ENCODE measurements at places on chromosomes 7 and 10.

- no peak for DNase-seq
These were observed 277.7 kb upstream of the KAT6B start for GRCh38 chr10:74548676-74549075.

GRCh38 chr7:158902427-158902826, 46.1 kb downstream of the DYNC2I1 start:
- DNase-seq: no peak

GRCh38 chr7:130417213-130417612, 23.6 kb downstream of the CEP41 start:
- no peak for DNase-seq

- peak; percentile 48 for DNase-seq
These were observed 6.7 kb downstream of the DDC start for GRCh38 chr7:50558294-50559053.

DNA sequence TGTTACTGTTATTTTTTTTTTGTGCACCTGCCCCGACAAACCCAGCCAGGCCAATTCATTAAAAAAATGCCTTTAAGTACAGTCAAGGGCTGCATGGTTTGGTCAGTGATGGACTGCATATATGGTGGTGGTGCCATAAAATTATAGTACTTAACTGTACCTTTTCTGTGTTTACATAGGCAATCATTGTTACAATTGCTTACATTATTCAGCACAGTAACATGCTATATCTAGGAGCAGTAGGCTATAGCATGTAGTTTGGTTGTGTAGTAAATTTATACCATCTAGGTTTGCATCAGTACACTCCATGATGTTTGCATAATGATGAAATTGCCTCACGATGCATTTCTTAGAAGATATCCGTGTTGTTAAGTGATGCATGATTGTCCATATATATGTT, 58.0 kb downstream of the STK31 start:
- DNase-seq: no peak

- no peak for DNase-seq
These were observed 350.0 kb upstream of the AKR1E2 start for GRCh38 chr10:4475827-4476490.

DNA sequence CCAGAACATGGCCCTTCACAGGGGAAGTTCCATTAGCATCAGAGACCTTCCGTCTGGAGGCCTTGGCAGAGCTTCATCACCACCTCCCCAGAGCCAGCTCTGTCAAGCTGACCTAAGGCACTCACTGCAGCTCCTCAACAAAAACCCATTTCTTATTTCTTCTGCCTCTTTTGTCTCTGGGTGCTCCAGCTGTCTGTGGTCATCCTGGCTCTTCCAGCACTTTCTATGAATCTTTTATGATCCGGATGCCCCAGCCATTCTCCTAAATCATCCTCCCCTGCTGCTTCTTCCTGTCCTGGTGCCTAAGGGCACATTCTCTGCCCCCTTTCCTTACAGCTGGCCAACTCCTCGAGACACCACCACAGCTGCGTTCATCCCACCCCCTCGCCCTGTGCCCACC, 171.7 kb upstream of the INSYN2A start:
- no peak for DNase-seq

- DNase-seq: no peak
These were observed 30.5 kb downstream of the POLL start for GRCh38 chr10:101557541-101557940.

DNA sequence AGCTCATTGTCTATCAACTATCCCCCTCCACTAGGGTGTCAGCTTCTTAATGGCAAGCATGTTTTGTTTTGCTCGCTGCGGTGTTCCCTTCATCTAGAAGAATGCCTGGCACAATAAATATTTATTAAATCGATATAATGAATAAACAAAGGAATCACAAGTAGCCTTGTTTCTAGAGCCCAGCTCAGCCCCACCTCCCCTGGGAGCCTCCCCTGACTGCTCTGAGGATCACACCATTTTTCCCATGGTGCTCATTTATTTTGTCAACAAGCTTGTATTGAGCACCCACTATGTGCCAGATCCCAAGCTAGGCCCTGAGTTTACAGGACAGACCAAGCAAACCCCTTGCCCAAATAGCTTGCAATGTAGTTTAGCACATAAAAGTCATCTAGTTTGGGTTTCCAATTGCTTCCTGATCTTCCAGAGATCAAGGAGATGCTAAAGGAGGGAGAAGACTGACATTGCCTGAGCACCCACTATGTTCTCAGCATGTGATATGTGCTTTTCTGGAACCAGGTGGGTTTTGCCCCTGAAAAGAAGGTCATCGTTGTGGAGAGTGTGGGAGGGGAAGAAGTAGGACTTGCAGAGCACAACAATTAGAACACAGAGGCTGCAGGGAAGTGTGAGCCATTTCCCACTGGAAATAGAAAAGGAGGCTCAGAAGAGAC, 42.3 kb upstream of the GPAM start:
- DNase-seq: no peak

GRCh38 chr10:6136215-6137201, 47.7 kb downstream of the RBM17 start:
- no peak for DNase-seq

- DNase-seq: no peak
These were observed 32.1 kb downstream of the AGAP3 start for GRCh38 chr7:151118108-151119054.

GRCh38 chr7:83452256-83452655, 196.7 kb downstream of the SEMA3E start:
- no peak for DNase-seq
